ENCODE measurements at places on chromosomes 5 and 9.

GRCh38 chr5:36459176-36460135 lies 146.9 kb upstream of the SLC1A3 start:
- no peak for DNase-seq

DNA sequence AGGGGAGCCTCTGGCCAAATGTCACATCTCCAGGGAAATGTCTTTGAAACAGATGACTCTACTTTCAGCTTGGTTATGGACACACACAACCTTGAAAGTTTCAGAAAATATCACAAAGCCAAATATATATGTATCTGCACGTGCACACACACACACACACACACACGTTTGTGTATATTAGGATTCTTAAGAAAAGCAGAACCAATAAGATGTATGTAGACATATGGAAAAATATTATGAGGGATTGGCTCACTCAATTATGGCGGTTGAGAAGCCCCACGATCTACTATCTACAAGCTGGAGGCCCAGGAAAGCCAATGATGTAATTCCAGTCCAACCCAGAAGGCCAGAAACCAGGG lies 194.9 kb downstream of the PALM2AKAP2 start:
- no peak for DNase-seq

GRCh38 chr5:132901730-132902129 lies 28.3 kb downstream of the LEAP2 start:
- DNase-seq: no peak

GRCh38 chr5:78360924-78361630 lies 660 bp downstream of the SCAMP1 start:
- peak; percentile 78 for DNase-seq

DNA sequence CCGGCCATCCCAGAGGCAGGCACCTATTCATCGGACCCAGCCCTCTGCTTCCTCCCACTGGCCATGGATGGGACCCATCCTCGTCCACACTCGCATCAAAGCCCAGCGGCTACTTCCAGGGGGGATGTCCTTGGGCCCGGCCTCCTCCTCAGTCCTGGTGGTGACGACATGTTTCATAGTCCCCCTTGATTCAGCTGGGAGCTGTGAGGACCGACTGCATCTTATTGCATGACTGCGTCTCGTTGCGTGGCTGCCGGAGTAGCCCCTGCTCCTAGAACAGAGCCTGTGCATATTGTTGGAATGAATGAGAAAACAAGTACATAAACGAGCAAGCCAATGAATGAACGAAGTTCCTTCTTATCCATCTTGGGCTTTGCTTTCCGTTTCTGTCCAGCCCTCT lies 12.8 kb downstream of the NCS1 start:
- DNase-seq: no peak
